ENCODE measurements at places on chromosomes 7 and 10.

GRCh38 chr10:93115661-93116383 lies 42.1 kb downstream of the CYP26A1 start:
- DNase-seq, result peak; percentile 45

GRCh38 chr10:47098964-47099363 lies 187.7 kb downstream of the PTPN20 start:
- no peak for DNase-seq

- DNase-seq, result no peak
Measured at GRCh38 chr7:95330204-95330960, 6.0 kb upstream of the PON1 start.

GRCh38 chr10:2188371-2188770 lies 451.0 kb upstream of the ADARB2 start:
- DNase-seq, result no peak

GRCh38 chr10:131174651-131175540 lies 136.6 kb downstream of the TCERG1L start:
- DNase-seq, result no peak

GRCh38 chr7:22551768-22552513 lies 52.0 kb upstream of the STEAP1B start:
- DNase-seq, result no peak

GRCh38 chr7:107993891-107994291 lies 9.1 kb downstream of the LAMB1 start:
- no peak for DNase-seq

GRCh38 chr7:23349484-23350157 lies 50.5 kb downstream of the MALSU1 start:
- no peak for DNase-seq

DNA sequence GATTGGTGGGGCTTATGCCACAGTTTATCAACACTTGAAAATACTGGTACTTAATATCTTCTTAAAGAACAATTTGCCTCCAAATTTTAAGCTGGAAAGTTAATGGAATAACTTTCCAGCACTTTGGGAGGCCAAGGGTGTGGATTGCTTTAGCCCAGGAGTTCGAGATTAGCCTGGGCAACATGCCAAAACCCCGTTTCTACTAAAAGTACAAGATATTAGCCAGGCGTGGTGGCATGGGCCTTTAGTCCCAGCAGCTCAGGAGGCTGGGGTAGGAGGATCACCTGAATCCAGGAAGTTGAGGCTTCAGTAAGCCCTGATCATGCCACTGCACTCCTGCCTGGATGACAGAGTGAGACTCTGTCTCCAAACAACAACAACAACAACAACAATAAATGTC lies 56.0 kb downstream of the PRF1 start:
- DNase-seq, result no peak

DNA sequence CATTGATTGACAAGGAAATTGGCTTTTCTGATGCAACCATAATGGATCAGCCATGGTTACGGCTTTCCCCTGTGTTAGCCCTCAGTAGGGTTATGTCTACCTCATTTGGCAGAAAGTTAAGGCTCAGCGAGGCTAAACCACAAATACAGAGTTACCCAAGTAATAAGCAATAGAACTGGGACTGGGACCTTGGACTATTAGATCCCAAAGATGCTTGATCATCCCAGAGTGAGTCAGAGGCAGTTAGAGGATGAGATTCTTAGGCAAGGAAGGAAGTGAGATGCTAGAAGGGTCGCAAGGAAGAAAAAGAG lies 401.4 kb downstream of the TNS3 start:
- no peak for DNase-seq

- no peak for DNase-seq
Measured at GRCh38 chr7:156479596-156479995, 161.0 kb upstream of the RNF32 start.

DNA sequence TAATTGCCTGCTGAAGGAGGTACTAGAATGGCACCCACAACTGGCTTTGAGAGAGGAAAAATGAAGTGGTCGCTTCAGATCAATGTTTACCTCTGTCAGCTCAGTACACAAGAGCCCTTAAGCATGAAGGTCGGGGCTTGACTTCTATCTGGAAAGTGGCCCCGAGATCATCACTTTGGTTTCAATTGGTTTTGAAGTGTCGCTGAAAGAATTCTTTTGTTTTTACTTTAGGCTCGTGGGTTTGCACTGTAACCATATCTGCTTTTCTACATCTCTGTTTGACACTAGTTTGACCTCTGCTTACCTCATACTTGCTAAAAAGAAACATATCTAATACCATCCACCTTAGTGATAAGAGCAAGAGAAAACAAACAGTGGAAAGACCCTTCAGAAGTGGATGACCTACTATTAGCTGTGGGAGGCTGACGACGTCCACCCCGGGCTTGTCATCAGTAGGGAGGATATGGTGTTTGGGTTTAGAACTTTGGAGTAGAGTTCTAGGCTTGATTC lies 361.8 kb downstream of the GATA3 start:
- no peak for DNase-seq

- no peak for DNase-seq
Measured at GRCh38 chr7:81515009-81515408, 254.8 kb downstream of the HGF start.

DNA sequence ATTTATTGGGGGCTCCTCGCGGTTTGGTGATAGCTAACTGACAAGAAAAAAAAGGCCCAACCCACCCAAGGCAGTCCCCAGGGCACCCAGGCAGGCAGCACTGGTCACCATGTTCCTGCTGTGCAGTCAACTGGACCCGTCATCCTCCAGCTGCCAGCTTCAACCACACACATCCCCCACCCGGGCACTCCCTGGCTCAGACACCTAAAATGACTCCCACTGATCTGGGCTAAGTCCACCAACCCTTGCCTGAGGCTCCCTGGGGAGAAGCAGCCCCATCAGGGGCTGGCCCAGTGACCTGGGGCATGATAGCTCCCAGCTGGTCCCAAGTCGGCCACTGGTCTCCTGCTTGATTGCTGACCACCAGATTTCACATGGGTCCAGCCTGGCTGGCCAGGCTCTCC lies 161.8 kb downstream of the NRF1 start:
- DNase-seq, result no peak

DNA sequence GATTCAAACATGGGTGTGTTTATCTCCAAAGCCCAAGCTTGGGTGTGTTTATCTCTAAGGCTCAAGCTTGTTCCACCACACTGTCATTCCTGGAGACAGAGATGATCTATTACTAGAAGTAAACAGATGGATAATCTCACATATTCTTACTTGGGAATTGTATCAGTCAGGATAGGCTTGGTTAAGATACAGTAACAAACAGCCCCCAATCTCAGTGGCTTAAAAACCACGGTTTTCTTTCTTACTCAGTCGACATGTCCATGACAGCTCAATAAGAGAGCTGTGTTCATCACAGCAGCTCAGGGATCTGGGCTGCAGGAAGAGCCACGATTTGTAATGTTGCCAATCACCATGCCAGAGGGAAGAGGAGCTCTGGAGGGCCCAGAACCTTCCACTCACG lies 38.5 kb upstream of the LOXL4 start:
- DNase-seq, result no peak

- no peak for DNase-seq
Measured at GRCh38 chr10:27388761-27389399, 115.2 kb upstream of the RAB18 start.

GRCh38 chr7:148903504-148903903 lies 19.4 kb upstream of the EZH2 start:
- no peak for DNase-seq

DNA sequence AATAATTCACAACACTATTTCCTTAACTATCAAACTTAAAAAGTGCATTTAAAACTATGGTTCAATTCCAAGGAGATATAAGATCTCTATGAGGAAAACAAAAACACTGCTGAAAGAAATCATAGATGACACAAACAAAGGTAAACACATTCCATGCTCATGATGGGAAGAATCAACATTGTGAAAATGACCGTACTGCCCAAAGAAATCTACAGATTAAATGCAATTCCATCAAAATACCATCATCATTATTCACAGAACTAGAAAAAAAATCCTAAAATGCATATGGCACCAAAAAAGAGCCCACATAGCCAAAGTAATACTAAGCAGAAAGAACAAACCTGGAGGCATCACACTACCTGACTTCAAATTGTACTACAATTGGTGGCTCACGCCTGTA lies 159.9 kb upstream of the EEPD1 start:
- DNase-seq, result no peak

DNA sequence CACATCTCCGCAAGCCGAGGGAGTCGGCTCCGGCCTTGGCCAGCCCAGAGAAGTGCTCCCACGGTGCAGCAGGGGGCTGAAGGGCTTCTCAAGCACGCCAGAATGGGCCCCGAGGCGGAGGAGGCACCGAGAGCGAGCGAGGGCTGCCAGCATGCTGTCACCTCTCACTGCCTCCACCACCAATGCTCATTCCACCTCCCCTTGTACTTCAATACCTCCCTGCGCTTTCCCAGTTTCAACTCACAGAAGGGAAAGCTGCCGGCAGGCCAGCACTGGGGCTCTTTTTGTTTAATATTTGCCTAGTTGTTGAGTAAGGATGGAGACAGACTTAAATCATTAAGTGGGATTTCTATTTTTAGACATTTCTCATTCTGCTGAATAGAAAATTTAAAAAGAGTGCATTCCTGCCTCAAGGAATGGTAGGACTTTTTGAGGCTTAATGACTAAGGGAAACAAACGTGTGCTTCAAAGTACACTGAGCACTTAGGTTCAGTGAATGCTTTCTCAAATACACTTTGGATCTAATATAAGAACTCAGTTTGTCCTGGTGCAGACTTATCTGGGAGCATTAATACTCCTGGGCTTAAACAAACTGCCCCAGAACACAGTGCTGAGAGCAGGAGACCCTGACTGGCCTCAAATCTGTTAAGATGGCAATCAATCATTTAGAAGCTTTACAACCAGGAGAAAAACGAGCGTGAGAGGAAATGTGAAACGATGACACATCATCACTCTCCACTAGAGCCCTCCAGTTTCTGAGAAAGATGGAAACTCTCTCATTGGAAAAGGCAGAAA lies 131.2 kb downstream of the RALA start:
- DNase-seq, result no peak

DNA sequence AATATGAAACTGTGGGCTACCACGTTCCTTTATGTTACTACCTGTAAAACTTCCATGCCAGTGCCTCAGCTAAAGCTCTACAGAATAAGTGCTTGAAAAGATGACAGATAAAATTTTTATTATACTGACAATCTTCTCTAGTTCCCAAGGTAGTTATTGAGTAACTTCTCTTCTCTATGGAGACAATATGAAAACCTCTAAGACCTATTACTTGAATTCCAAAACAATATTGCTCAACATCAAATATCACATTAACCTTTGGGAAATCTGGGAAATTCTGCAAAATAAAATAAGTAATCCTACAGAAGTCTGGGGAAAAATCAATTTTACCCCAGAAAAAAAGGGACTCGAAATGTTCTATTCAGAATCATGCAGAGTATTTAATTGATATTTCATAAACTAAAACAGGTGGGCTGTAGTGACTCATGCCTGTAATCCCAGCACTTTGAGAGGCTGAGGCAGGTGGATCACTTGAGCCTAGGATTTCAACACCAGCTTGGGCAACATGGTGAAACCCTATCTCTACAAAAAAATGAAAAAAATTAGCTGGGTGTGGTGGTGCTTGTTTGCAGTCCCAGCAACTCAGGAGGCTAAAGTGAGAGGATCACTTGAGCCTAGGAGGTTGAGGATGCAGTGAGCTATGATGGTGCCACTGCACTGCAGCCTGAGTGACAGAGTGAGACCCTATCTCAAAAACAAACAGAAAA lies 23.8 kb upstream of the ANK3 start:
- DNase-seq, result no peak

GRCh38 chr7:101898106-101898505 lies 80.7 kb downstream of the CUX1 start:
- DNase-seq, result no peak

DNA sequence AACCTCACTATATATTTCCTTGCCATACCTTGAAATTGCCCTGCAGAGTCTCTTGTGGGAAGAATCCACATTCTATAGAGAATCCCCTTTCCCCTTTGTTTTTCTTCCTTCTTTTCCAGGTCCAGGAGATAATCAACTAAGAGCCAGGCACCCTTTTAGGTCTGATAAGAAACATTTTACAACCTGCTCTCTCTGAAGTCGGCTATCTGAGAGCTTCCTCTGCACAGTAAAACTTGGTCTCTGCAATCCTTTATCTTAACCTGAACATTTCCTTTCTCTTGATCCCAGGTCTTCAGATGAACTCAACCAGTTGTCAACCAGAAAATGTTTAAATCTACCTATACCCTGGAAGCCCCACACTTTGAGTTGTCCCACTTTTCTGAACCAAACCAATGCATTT lies 19.5 kb upstream of the PTER start:
- DNase-seq, result no peak

DNA sequence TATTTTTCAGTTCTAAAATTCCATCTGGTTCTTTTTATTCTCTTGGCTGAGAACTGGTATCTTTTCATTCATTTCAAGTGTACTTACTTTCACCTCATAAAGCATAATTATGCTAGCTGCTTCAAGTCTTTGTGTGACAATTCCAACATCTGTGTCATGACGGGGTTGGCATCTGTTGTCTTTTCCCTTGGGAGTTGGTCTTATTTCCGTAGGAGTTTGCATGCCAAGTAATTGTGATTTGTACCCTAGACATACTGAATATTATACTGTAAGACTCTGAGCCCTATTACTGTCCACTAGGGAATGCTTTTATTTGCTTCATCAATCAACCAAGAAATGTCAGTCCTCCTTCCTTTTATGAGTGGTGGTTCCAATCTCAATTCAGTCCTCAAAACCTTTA lies 24.6 kb upstream of the HUS1 start:
- no peak for DNase-seq

DNA sequence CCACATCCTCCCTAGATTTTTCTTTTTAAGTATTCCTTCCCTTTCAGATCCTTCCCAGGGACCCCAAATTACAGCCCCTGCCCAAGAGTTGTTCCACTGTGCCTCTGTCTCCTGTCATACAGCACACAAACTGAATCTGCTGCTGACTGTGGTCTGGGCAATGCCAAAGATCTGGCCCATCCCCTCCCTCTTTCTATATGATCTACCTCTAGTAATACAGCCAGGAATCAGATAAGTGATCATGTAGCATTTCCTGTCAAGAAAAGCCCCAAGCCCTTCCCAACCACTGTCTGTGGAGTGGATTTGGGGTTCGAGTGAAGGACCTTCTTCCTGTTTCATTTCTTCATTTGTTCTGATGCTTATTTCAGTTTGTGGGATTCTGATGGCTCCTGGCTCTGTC lies 6.7 kb downstream of the STX1A start:
- DNase-seq, result no peak
